EL (cell line): ENCODE measurements at places on chromosomes 16 and 17.

- no peak for DNase-seq
These were observed 3.9 kb downstream of the LPO start for GRCh38 chr17:58242171-58242784.

GRCh38 chr17:34566201-34566600, 13.2 kb upstream of the TMEM132E start:
- DNase-seq: no peak

DNA sequence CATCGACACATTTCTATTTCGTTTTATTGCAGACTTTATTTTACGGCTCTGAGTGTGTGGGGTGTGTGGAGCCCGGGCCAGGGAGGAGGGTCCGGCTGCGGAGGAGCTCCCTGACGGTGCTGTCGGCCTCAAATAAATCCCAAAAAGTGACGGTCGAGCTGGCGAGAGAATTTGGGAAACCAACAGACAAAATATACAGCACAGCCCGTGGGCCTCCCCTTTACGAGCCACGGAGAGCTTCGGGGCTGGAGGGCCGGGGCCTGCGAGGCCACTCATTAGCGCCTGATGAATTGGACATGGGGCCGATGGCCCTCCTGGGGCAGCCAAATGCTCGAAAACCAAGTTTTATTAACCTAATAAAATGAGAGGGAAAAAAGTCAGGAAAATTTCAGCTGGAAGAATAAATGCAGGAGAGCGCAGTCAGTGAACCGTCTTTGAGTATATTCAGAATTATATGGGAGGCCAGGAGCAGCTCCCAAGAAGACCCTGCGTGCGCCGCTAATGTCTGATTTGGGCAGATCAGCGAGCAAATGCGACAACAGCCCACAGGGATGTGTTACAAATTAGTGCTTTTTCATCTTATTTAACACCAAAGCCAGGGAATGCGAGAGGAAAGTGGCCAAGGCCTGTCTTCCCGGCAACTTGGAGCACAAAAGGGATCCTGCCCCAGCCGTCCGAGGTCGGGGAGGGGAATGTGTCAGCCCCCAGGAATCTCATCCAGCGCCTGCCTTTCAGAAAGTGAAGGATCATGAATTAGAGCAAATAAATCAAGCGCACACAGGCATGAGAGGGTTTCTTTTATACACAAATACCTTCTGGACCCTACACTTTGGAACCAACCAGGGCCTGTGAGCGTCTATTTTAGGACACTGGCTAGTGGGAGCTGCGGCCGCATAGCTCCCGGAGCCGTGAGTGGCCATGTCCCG, 249.1 kb downstream of the C16orf95 start:
- no peak for DNase-seq

DNA sequence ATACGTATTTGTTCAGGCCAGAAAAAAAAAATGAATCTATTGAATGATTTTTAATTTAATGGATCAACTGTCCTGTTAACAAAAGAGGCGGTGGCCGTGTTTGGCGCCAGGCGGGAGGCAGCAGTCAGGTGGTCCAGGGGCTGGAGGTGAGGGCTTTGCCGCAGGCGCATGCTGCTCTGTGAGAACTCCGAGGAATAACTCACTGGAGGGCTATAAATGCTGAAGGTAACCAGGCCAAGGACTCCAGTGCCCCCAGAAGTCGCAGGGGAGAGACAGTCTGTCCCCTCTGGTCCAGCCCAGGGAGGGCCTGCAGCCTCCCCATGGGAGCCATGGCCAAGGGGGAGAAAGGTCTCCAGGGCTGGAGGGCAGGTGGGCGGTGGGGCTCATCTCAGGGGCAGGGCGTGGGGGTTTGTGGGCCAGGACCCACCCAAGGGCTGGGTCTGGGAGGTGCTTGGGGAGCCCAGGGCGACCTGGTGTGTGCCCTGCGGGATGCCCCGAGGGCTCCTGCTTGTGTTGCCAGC, 7.1 kb upstream of the BAHCC1 start:
- DNase-seq: no peak

- peak; percentile 88 for DNase-seq
These were observed 341.7 kb downstream of the C16orf95 start for GRCh38 chr16:86975445-86975844.

DNA sequence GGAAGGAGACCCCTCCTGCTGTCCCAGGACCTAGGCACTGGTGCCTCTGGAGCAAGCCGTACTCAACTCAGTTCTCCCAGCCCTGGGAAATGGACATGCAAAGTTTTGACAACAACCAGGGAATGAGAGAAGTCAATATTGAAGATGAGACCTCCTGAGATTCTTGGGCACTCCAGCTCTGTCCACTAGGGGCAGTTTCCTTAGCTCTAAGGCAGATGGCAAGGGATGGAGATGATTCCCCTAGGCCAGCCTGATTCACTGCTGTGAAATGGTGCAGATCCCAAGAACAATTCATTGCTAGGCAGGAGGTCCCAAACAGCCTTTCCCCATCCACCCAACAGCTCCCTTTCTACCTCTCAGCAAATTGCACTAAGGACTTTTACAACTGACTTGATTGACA, 20.5 kb upstream of the SDR42E2 start:
- DNase-seq: peak; percentile 39
